Activated CD4-positive, alpha-beta T cell treated with anti-CD3 and anti-CD28 coated beads, Interleukin-2, amount 50 U/mL, for 24 hours (primary cell): ENCODE measurements at places on chromosomes 11 and 22.

GRCh38 chr11:13040969-13041561 lies 31.9 kb downstream of the RASSF10 start:
- no peak for DNase-seq

- no peak for DNase-seq
Measured at GRCh38 chr11:1501421-1502167, 15.0 kb upstream of the MOB2 start.

DNA sequence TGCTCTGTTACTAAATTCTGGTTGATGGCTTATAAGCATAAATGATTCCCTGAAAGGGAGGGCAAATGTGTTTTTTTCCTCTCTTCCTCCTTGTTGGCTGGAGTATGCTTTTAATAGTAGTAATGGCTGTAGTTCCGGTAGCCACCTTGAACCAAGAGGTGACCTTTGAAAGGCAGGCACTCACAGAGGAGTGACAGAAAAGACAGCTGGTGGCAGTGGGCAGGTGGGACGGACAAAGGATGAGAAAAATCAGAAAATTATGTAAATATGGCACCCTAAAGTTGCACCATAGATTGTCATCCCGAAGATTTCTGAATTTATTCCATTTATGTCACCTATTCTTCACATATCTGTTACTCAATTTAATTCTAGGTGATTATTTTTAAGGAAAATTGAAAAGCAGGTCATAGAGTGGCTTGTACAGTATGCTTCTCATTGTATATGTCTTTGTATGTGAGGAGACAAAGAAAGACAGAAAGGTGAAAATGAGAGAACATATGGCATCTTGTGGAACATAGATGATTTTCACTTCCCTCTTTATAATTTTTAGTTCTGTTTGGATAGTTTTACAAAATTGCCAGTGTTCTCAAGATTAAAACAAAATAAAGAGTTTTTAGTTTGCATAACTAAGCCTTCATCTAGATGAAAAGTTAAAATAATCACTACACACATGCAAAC lies 17.0 kb downstream of the CASP12 start:
- DNase-seq: no peak

DNA sequence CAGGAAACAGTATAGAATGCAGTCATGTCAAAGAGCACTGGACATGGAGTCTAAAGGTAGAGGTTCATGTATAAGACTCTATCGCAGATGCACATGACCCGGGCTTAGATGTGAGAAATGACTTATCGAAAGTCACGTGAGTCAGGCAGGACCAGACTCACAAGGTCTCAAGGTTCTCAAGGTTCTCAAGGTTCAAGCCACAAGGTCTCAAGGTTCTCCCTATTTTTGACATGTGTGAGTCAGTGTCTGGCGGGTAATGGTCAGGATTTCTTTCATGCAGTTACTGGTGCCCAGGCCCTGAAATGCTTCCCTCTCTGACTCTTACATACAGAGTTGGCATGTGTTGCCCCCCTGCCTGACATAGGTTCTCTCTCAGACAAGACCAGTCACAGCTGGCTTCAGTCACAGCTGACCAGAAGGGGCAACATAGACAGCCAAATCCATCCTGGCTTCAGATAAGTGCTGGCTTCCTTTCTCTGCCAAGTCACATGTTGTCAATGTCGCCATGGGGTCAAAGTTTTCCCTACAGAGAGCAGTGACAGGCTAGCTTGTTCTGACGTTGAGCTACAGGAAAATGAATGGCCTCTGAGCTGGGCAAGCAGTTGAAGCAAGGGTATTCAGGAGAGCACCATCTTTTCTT lies 10.1 kb downstream of the CSRP3 start:
- no peak for DNase-seq

DNA sequence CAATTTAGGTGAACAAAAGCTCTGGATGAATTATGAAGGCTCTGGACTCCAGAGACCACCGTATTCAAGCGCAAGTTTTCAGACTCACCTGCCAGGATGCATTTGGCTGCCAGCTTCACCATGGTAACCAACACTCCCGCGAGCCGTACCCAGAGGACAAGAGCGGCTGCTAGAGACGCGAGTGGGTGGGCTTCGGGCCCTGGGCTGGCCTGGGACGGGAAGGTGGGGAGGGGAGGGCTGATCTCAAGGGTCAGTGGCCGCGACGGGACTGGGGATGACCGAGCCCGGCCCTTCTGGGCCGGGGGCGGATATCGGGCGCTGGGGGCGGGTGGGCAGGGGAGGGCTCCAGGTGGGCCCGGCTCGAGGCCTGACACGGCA lies 344 bp downstream of the IFT27 start:
- DNase-seq: peak; percentile 1

- no peak for DNase-seq
Measured at GRCh38 chr11:71466358-71466757, 13.4 kb downstream of the NADSYN1 start.

- DNase-seq: no peak
Measured at GRCh38 chr11:77821349-77821851, 456 bp downstream of the AAMDC start.

GRCh38 chr11:11252403-11252802 lies 100.6 kb downstream of the CSNK2A3 start:
- no peak for DNase-seq

- DNase-seq: no peak
Measured at GRCh38 chr11:70046089-70046488, 32.0 kb upstream of the ANO1 start.

- no peak for DNase-seq
Measured at GRCh38 chr11:57752954-57753353, 1.3 kb upstream of the BTBD18 start.

DNA sequence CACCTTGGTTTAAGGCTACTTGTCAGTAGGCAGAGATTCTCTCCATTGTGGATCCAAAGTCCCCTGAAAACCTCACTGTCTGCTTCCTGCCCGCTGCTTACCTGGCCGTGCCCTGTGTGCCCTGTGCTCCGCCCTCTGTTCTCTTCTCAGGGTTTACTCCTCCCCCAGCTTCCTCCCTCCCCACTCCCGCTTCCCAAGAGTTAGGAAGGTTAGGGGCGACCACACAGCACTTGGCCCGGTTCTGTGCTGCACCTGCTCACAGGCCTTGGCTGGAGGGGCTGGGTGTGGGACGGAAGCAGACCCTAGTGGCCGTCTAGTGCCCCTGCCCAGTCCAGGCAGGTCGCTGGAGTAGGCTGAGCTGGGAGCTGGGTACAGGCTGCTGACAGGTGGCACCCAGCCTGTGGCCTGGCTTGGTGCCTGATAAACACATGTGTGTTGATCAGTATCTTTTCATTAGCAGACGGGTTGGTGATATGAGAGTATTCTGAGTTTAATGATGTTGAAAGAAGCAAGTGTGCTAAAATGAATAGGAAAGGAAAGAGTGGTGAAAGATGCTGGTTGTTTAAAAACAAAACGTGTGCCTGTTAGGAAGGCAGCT lies 40.5 kb downstream of the GRAMD4 start:
- DNase-seq: no peak

DNA sequence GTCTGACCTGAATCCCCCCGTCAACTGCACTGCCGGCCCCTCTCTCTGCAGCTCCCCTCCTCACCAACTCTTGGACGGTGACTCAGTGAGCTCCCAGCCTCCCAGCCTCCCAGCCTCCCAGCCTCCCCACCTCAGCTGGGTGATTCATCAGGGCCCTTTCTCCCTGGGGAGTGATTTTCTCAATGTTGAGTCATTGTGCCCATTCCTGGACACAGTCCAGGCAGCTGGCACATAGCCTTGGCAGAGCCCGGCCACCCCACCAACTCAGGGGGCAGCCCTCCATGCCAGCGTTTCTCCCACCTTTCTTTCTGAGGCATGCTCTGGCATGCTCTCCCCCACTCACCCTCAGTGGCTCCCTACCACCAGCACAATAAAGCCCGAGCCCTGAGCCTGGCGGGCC lies 30.7 kb downstream of the PDE2A start:
- no peak for DNase-seq

DNA sequence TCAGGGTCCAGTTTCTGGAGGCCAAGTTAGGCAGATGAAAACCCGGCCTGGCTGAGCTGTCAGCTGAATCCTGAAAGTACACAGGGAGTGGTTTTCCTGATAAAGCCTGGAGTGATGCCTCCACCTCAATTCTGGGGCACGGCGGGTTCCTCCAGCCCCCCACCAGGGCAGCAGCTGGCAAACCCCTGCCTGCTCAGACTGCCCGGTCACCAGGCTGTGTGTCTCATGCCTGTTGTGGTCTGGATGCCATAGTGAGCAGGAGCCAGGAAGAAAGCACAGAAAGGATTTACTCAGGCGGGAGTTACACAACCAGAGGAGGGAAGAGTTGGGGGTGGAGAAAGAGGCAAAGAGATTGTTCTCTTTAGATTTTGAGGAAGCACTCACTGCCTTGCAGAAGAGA lies 119.9 kb upstream of the RASSF10 start:
- no peak for DNase-seq

DNA sequence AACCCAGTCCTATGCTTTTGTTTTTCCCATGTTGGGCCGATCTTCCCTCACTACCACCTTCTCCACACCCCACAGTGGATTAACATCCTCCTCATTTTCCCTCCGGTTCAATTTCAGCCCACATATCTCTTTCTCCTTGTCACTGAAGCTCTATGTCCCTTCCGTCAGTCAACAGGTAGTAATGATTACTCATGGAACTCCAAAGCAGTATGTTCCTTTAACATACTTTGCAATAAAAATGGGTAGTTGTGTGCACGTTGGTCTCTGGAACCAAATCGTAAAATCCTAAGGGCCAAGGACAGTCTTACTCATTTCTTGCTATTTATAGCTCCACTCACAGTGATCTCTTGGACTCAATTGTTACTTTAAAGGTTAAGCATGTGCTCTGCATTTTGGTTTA lies 20.2 kb downstream of the AMOTL1 start:
- DNase-seq: no peak

DNA sequence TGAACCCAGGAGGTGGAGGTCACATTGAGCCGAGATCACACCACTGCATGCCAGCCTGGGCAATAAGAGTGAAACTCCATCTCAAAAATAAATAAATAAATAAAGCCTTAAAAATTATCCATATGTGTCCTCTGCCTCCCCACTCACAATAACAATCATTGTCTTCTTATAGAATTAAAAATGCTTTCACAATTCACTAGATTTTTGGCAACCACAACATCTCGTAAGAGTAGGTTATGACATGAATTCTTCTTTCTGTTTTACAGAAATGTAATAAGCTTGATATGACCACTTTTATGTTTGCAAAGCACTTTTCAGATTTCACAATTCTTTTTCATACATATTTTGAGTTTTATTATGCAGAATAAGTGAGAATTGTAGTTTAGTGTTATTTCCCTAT lies 54.5 kb upstream of the HSPA8 start:
- DNase-seq: no peak

GRCh38 chr11:103946793-103947545 lies 89.5 kb upstream of the DDI1 start:
- DNase-seq: no peak

DNA sequence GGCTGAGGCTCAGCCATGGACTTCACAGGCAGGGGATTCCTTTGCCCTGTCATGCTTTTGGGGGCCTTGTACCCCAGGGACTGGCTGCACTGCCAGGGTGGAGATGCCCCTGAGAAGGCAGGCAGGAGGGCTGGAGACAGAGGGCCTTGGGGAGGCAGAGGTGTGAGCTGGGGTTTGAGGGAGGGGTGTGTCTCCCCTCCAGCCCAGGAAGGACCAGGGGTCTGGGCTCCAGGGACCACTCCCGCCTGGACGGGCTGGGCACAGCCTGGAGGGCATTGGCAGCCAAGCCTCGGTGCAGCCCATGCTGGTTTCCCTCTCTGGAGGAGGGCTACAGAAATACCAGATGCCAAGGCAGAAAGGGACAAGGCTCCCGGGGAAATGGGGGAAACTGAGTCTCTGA lies 19.5 kb downstream of the OTUB1 start:
- DNase-seq: no peak

GRCh38 chr11:40388097-40388818 lies 1071.2 kb downstream of the LRRC4C start:
- no peak for DNase-seq

DNA sequence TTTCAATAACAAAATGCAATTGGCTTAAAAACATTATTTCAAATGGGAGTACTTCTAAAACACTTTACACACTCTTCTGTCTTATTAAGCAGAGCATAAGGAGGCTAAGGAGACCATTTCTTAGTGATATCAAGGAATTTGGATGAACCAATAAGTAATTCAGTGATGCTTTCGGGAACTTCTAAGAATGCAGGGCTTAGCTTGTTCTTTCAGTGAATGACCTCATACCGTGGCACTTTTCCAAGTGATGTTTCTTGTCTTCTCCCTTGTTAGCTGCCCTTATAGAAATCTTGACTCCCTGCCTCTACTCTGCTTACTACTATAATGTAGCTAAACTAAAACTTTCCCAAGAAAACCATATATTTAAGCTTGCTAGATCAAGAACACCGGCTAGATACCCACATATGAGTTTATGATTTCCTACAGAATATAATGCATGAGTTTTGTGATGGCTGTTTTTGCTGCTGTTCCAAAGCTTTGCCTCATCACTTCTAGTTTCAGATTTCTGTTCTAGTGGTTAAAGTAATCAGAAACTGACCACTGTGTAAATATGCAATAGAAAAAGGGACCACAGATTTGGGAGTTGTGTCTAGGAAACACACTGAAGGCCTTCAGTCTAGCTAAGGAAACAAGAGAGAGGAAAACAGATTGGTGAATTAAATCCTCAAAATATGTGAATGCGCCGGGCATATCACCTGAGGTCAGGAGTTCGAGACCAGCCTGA lies 37.5 kb upstream of the STK33 start:
- no peak for DNase-seq

DNA sequence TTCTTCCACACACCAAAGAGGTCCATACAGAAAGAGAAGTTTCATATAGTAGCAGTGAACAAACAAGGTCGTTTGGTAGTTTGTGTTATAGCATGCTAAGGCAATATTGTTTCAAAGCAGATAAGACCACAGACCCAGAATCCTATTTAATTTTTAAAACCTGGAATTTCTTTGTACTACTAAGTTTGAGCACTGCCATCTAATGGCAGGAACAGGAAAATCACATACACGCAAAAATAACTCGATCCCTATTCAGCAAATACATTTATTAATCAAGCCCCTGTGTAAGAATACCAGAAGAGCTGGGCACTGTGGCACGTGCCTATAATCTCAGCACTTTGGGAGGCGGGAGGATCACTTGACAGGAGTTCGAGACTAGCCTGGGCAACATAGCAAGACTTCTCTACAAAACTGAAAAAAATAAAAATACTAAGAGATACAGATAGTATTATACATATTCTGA lies 2.9 kb upstream of the BTBD10 start:
- DNase-seq: no peak

GRCh38 chr11:2564008-2564530 lies 119.3 kb downstream of the KCNQ1 start:
- no peak for DNase-seq
